T-helper 2 cell (primary cell): ENCODE measurements at places on chromosomes 4 and X.

- no peak for DNase-seq
Observed at GRCh38 chrX:38607976-38608375, 46.6 kb downstream of the TSPAN7 start.

- DNase-seq, result no peak
Observed at GRCh38 chrX:6311540-6311939, 82.9 kb upstream of the NLGN4X start.

DNA sequence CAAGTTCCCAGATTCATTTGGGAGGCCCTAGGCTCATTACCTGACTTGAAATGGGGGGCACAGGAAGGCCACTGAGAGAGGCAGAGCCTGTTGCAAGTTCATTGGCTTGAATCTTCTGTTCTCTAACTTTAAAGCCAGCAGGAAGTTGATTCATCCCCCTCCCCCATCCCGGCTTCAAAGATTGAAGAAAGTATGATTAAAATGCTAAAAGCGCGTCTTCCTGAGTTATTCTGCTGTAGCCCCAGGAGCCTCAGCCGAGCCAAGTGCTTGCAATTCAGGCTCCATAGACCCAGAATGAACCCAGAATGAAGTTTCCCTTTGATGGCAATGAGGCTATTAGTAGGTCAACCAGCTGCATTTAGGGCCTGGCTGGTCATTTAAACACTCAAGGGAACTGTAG, 14.7 kb downstream of the CHST7 start:
- DNase-seq, result no peak

GRCh38 chrX:56728752-56729151, 291 bp upstream of the NBDY start:
- DNase-seq, result peak; percentile 5

DNA sequence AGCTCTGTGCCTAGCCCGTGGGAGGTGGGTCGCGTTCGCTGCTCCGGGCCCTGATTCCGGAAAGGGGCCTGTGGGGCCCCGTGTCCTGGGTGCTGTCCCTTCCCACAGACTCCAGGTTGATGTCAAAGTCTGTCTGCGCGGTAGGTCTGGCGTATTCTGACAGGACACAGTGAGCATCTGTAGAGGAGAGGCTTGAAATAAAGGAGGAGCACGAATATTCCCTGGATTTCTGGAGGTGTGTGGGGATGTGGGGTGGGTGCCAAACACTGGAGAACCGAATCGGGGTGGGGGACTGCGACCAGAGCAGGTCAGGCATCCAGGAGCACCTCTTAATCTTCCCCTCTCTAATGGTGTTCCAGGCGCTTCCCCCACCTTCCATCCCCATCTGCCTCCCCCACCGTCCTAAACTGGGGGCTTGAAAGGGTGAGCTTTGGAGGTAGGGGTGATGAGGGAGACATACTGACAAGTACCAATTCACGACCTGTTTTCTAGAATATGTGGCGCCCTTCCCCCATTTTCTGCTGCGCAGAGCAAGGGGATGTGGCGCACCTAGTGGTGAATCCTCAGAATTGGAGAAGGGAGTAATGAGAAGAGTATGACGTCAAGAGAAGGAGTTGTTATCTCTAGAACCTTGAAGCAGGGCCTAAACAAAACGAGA, 877 bp downstream of the GPRASP1 start:
- DNase-seq, result peak; percentile 47

GRCh38 chr4:110200689-110201088, 2.3 kb upstream of the ELOVL6 start:
- no peak for DNase-seq

- DNase-seq, result no peak
Observed at GRCh38 chr4:53128231-53128630, 237.6 kb downstream of the SCFD2 start.

DNA sequence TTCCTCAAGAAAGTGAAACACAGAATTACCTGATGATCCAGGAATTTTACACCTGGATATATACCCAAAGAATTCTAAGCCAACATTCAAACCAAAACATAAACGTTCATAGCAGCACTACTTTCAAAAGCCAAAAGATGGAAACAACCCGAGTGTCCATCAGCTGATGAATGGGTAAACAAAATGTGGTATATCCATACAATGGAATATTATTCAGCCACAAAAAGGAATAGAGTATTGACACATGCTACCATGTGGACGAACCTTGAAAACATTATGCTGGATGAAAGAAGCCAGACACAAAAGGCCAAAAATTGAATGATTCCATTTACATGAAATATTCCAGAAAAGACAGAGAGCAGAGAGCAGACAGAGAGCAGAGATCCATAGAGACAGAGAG, 52.0 kb downstream of the IRF2 start:
- no peak for DNase-seq

GRCh38 chr4:2284934-2285612, 23.2 kb upstream of the MXD4 start:
- no peak for DNase-seq

- DNase-seq, result no peak
Observed at GRCh38 chr4:30903502-30904214, 183.5 kb downstream of the PCDH7 start.

DNA sequence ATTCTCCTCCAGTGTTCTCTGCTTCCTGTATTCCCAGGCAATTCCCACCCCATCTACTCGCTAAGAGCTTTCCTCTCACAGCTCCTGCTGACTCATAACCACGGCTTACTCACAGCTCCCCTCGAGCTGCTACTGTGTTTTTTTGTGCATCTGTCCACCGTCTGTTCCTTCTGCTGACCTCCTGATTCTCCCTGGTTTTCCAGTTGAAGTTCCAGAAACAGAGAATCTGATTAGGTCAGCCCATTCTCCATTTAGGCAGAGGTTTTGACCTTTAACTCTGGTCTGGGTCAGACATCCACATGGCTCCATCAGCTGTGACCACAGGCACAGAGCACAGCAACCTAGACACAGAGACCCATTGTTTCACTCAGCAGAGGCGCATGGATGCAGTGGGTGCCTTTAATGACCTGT, 5.5 kb upstream of the SMIM20 start:
- no peak for DNase-seq

DNA sequence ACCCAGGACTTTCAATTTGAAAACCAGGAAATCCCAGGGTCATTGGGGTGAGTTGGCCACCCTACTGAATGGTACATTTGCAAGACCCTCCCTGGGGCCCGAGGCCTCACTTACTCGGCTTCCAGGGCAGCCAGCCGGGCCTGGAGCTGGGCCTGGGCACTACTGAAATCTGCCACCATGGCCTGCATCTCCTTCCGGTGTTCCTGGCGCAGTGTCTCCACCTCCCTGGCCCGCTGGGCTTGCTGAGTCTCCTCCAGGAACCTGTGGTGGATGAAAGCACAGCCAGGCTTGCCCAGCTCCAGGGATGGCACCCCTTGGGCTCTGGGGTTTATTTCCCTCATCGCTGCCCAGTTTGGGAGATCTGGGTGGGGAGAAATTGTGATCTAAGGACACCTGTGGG, 24.7 kb downstream of the MED28 start:
- no peak for DNase-seq

DNA sequence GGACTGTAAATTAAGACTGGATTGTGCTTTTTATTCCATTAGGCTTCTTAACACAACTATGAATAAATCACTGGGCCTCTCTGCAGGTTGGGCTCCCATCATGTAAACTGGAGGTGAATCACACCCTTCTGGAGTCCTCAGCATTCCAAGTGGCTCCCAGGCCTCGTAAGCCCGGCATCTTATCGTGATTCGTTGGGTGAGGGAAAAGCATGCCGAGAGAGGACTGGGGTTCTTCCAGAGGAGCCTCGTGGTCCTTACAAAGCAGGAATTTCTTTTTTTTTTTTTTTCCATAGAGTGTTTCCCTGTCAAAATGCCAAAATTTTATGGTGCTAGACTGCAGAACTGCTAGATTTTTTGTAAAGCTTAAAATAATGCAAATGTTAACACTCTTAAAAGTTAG, 20.0 kb downstream of the CLDN22 start:
- no peak for DNase-seq

DNA sequence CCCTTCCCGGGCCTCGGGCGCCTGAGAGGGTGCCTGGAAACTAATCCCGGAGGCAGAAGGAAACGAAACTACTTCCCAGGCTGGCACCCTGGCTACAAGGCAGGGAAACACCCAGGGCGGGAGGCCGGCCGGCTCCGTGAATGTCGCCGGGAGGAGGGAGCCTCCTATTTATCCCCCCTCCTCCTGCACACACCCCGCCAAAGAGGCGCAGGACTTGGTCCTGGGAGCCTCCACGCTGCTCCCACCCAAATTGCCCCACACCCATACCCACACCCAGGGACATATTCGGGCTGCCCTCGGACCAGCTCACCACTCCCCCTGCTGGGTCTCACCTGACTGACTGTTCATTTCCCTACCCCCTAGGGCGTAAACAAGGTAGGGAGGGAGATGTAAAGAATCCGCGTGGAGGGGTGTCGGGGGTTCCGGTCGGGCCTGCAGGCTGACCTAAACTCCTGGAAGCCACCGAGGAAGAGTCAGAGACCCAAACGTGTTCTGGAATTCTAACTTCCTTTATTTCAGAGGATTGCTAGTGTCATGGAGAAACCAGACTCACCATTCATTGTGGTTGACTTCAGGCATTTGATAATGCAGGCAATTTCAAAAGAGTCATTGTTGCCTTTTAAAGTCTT, at the start of gene BTC:
Gene BTC (minus strand): TSS at position 142 of the 629 bp plus-strand sequence. CDS start 198 bp downstream, outside the sequence.
- peak; percentile 1 for DNase-seq

GRCh38 chrX:75210602-75211001, 54.5 kb upstream of the ABCB7 start:
- no peak for DNase-seq

- DNase-seq, result no peak
Observed at GRCh38 chr4:152784490-152785350, 5.0 kb downstream of the ARFIP1 start.

- no peak for DNase-seq
Observed at GRCh38 chr4:145951931-145952330, 13.3 kb upstream of the ZNF827 start.

DNA sequence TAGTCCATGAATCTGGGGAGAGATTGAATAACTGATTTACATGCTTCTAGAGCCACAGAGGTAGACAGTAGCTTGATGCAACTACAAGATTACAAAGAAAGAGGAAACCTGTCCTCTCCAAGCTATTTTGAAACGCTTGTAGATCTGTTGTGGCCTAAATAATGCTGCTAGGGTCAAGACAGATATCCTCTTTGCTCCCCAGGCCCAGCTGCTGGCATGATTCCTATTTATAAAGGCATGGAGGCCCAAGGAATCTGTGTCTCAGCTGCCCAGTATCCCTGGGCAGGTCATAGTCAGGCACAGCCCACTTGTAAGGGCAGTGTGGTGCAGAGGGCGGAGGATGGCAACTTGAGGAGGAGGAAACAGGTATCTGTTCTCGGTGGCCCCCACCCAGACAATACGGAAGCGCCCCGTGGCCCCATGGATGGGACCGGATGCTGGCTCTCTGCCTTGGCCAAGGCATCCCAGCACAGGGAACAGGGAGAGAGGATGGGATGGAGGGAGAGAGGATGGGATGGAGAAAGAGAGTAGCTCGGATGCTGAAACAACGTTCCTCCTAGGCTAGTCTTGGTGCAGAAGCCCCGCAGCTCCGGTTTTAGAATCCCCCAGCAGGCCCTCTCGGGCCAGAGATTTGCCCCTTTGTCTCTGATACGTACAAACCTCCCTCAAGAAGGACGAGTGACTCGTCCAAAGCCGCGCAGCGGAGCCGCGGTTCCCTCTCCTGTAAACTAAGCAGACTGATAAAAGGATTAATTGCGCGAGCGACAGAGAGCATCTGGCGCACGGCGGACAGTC, 767 bp upstream of the SMIM20 start:
- DNase-seq, result no peak

DNA sequence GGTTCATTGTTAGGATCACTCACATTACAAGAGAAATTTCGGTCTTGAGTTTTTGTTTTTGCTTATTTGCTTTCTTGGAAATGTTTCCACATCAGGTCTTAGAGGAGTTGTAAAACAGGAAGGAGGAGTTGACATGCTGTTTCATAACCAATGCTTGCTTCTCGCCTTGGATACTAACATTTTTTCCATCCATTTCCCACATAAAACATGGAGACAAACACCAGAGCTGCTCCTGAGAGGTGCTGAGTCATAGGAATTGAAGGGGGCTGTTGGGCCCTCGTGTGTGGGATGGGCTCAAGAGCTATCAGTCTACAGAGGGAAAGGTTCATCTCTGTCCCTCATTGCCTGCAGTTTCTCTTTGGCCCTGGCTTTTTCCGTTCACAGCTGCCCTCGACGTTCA, 29.9 kb downstream of the TBL1X start:
- DNase-seq, result no peak

GRCh38 chrX:147322496-147322895, 508.0 kb upstream of the CXorf51A start:
- DNase-seq, result no peak

GRCh38 chr4:113739197-113739596, 22.3 kb downstream of the CAMK2D start:
- no peak for DNase-seq

DNA sequence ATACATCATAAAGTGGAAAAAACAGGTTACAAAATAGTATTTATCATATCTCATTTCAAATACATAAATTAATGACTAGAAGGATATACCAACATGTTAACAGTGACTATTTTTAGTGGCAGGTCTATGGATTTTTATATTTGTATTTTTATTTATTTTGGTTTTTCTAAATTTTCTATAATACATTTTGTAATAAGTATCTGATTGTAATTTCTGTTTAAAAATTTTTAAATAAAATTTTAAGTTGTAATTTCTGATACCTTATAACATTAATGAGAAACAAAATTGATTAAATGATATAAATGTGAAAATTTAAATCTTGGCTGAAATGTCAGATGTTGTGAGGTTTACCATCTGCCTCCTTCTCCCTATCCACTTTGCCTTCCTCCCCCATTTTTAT, 2.5 kb downstream of the NONO start:
- DNase-seq, result no peak

DNA sequence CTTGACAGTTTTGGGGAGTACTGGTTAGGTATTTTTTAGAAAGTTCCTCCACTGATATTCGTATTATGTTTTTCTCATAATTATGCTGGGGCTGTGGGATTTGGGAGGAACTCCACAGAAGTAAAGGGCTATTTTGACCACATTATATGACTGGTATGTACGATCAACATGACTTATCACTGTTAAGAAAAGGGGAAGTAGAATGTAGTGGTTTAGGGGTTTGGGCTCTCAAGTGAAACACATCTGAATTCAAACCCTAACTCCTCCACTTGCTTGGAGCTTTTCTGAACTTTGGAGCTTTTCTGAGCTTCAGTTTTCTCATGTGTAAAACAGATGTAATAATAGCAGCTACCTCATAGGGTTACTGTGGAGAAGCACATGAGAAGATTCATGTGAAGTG, 96.4 kb upstream of the C1GALT1C1 start:
- DNase-seq, result no peak

DNA sequence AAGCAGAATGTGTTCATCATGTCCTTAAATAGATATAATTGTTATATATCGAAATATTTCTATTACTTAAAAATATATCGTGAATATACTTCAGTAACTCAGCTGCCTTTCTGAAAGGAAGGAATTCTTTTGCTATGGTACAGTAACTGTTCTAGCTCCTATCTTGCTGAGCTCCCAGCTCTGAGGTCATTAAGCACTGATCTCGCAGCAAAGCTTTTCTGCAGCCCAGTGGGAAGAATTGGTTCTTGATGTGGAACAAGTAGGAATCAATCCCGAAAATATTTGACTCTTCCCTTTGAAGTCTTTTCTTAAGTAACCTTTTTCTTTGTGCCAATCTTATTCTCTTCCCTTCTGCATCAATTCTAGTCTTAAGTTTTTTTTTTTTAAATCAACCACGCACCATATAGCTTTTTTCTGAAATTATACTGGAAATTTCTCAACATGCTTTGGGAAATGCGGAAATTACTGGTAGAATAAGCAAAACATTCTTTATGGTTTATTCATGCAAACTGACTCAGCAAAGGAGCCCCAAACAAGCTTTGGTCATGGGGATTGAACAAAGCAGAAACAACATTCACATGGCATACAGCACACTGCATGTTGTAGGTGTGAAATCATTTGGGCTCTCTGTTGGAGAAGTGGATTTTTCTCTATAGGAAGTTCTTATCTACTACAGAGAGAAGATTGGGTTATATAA, 428.9 kb upstream of the GNPDA2 start:
- DNase-seq, result no peak
